Suprapubic skin (tissue), 4 donors: ENCODE measurements at places on chromosomes 12 and 14.

GRCh38 chr12:40232602-40233001 is 7.8 kb downstream of the LRRK2 start:
- DNase-seq, result no peak
- H3K27me3 ChIP-seq, result no peaks in the 10 kb centered on the region
- no peak overlapping the region for H3K27ac ChIP-seq
- peaks cover 5% of the 10 kb centered on the region for H3K4me1 ChIP-seq
- H3K36me3 ChIP-seq, result peaks cover 9% of the 10 kb centered on the region

- H3K4me3 ChIP-seq, result no peak overlapping the region
- H3K36me3 ChIP-seq, result no peaks in the 10 kb centered on the region
- H3K4me1 ChIP-seq, result no peaks in the 10 kb centered on the region
- no peak overlapping the region for H3K27ac ChIP-seq
- no peak for DNase-seq
These were observed 52.1 kb downstream of the EIF2S3B start for GRCh38 chr12:10557766-10558165.

GRCh38 chr12:126781593-126781992 is 1485.4 kb upstream of the TMEM132C start:
- H3K4me3 ChIP-seq, result no peak overlapping the region
- H3K36me3 ChIP-seq, result no peaks in the 10 kb centered on the region
- no peaks in the 10 kb centered on the region for H3K27me3 ChIP-seq
- no peak overlapping the region for H3K27ac ChIP-seq
- no peaks in the 10 kb centered on the region for H3K4me1 ChIP-seq

GRCh38 chr14:90560991-90561390 is 164.2 kb downstream of the CALM1 start:
- H3K27me3 ChIP-seq, result no peaks in the 10 kb centered on the region
- no peak overlapping the region for H3K27ac ChIP-seq
- no peak for DNase-seq
- no peaks in the 10 kb centered on the region for H3K4me1 ChIP-seq

DNA sequence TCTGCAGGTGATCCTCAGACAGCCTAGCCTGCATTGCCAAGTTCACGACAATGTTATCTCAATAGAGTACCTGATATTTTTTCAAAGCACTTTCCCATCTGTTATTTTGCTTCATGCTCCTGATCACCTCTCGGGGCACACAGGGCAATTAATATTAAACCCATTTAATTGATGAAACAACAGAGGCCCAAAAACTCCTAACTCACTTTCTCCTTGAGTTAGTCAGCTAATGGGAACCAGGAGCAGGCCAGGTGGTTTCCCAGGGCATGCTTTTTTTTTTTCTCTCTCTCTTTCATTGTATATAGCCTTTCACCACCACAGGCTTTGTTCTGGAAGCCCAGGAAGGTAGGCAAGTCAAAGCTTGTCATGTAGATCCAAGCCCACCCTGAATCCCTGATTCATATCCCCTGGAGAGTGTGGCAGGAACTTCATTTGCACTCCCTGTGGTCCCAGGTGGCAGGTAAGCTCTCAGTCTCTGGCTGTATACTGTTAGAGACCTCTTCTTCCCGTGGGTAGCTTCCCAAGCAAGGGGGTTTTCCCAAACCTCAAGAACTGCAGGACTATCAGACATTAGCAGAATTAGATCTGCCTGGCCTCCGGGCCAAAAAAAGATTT is 41.6 kb upstream of the MAP1LC3B2 start:
- H3K4me3 ChIP-seq, result no peak overlapping the region
- DNase-seq, result no peak
- no peaks in the 10 kb centered on the region for H3K36me3 ChIP-seq
- H3K27ac ChIP-seq, result no peak overlapping the region

- no peaks in the 10 kb centered on the region for H3K36me3 ChIP-seq
- DNase-seq, result no peak
- H3K4me3 ChIP-seq, result no peak overlapping the region
These were observed 233.4 kb upstream of the PELI2 start for GRCh38 chr14:55884819-55885218.

DNA sequence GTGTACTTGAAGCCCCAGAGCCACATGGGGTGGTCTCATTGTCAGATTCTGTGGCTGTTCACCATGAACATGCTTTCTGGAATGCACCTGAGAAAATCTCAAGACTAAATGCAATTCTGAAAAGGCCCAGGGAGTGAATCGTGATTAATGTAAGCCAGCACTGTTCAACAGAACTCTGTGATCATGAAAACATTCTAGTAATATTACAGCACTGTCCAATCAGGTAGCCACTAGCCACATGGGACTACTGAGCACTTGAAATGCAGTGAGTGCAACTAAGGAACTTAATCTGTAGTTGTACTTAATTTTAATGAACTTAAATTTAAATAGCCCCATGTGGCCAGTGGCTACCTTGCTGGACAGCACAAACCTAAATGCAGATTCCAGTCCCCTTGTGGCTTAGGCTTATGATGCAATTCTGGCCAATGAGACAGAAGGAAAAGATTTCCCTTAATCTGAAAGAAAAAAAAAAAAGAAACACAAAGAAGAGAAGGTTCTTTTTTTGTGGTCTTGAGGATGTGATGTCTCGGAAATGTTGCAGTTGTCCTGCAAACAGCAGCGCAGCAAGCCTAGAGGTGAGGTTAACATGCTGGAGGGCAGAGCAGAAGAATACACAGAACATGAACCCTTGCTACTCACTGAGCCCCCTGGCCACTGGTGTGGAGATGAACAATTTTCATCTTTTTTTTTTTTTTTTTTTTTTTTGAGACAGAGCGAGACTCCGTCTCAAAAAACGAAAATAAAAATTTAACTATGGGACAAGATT is 48.2 kb downstream of the SPPL3 start:
- no peak for DNase-seq
- H3K4me1 ChIP-seq, result peaks cover 33% of the 10 kb centered on the region
- H3K27me3 ChIP-seq, result no peaks in the 10 kb centered on the region
- no peaks in the 10 kb centered on the region for H3K36me3 ChIP-seq

DNA sequence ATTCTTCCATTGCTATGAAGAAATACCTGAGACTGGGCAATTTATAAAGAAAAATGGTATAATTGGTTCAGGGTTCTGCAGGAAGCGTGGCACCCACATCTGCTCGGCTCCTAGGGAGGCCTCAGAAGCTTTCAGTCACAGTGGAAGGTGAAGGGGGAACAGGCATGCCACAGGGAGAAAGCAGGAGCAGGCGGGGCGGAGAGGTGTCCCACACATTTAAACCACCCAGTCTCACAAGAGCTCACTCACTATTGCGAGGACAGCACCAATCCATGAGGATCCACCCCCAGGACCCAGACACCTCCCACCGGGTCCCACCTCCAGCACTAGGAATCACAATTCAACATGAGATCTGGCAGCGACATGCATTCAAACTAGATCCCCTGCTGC is 56.0 kb upstream of the C14orf180 start:
- H3K4me3 ChIP-seq, result no peak overlapping the region
- peaks cover 8% of the 10 kb centered on the region for H3K27me3 ChIP-seq
- DNase-seq, result no peak
- H3K36me3 ChIP-seq, result no peaks in the 10 kb centered on the region
- H3K4me1 ChIP-seq, result no peaks in the 10 kb centered on the region
- H3K27ac ChIP-seq, result no peak overlapping the region

GRCh38 chr14:94768141-94768520 is 1.8 kb downstream of the GSC start:
- H3K4me3 ChIP-seq, result peak overlapping the region; percentile 57
- DNase-seq, result no peak
- H3K36me3 ChIP-seq, result no peaks in the 10 kb centered on the region
- no peak overlapping the region for H3K27ac ChIP-seq
- peaks cover 28% of the 10 kb centered on the region for H3K4me1 ChIP-seq

DNA sequence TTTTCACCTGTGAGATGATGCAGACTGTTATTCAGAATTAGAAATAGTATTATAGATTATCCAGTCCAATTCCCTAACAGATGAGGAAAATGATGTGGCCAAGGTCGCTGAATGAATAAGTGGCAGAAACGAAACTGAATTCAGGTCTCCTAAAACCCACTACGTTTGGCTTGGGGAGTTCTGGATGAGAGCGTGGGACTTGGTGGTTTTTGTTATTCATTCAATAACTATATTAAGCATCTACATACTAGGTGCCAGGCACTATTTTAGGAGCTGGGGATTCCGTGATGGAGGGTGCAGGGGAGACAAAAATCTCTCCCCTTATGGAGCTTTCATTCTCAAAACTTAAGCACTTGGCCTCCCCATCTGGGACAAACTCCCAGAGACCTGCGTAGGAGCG is 813 bp upstream of the CCDC184 start:
- peak overlapping the region; percentile 70 for H3K4me3 ChIP-seq
- peaks cover 64% of the 10 kb centered on the region for H3K27me3 ChIP-seq
- no peaks in the 10 kb centered on the region for H3K36me3 ChIP-seq
- peaks cover 33% of the 10 kb centered on the region for H3K4me1 ChIP-seq
- DNase-seq, result no peak
